ENCODE measurements at places on chromosomes 6 and 20. TPM values are rescaled to one million over a fixed set of nuclear protein-coding genes. Genes with fewer than 3 reads are reported as not detected.

The EDN1 gene
- 4.1 TPM for total RNA-seq

DNA sequence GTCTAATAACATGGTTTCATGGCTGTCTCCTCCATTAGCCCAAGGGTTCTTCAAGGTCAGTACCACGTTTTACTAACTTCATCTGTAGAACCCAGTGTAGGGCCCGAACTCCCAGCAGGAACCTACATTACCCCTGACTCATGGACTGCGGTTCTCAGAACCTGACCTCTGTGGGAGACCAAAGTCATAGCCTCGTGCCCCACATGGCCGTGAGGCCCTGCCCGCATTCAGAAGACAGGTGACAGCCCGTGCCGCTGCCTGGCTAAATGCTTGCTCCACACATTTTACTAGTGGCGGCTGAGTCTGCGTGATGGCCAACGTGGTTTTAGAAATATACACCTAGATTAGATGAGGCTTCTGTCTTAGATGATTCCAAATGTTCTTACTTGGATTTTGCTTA lies 94.9 kb downstream of the CDH4 start:
- no peak for DNase-seq

DNA sequence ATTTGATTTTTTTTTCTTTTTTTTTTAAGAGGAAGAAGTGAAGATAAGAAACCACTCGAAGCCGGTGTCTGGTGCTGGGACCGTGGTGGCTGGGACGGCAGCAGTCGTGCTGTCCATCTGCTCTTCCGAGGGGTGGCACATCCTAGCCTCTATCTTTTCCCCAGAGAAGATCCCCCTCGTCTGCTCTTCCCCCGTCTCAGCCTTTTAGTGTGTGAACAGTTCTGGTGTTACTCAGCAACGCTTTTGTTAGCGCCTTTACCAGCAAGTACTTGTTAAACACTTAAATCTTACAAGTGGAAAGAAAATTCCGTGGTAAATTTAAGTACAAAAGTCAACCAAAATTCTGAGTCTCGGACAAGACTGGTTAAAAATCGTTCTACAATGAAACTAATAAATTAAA lies 90.1 kb downstream of the RSPH3 start:
- DNase-seq, result no peak

DNA sequence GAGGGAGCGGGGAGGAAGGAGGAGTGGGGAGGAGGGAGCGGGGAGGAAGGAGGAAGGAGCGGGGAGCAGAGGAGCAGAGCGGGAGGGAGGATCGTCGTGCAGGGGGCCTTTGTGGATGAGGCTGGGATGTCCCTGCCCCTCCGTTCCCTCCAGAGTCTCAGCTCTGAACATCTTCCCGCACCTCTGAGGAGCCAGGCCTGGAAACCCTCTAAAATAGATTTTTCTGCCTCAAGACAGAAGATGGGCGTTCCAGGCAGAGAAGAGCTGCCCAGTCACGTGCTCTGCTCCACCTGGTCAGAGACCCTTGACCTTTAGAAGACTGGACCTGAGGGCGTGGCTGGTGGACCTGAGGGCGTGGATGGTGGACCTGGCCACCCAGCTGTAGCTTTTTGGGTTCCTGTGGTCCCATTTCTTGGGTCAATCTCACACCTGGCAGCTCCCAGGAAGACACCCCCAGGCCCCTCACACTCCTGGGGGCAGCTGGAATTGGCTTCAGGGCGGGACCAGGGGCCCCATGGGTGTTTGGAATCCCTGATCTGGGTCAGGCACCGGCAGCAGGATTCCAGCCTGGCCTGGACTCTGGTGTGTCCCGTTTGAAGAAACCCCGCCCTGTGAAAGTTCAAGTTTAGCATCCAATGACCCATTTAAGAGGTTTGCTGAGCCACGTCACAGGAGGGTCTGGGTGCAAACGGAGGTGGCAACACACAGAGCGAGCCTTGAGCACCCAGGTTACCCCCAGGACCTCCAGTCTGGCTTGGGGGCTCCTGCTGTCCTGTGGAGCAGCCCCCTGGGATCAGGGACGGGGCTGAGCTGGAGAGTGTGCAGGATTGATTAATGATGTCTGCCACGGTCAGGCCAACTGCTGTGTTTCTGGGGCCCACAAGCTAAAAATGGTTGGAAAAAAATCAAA lies 96.9 kb upstream of the BHLHE23 start:
- no peak for DNase-seq

The TSPO2 gene
- not detected for total RNA-seq
